ENCODE measurements at places on chromosomes 7 and 10.

GRCh38 chr7:55574051-55574717 lies 1.9 kb upstream of the VOPP1 start:
- DNase-seq = no peak

DNA sequence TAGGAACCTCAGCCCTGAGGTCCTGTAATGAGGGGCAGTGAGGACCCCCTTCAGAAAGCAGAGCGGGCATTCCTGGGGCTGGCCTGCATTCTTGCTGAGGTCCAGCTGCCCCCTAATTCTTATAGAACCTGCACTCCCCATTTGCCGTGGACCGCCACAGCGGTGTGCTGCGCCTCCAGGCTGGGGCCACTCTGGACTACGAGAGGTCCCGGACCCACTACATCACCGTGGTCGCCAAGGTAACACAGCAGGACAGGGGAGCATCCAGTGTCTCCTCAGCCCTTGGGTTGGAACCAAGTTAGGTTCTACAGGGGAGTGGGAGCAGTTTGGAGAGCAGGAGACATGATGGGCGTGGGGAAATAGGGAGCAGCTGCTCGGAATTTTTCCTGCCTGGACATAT lies 7.3 kb downstream of the CDHR1 start:
- no peak for DNase-seq

GRCh38 chr7:119900996-119901672 lies 371.8 kb upstream of the KCND2 start:
- no peak for DNase-seq

DNA sequence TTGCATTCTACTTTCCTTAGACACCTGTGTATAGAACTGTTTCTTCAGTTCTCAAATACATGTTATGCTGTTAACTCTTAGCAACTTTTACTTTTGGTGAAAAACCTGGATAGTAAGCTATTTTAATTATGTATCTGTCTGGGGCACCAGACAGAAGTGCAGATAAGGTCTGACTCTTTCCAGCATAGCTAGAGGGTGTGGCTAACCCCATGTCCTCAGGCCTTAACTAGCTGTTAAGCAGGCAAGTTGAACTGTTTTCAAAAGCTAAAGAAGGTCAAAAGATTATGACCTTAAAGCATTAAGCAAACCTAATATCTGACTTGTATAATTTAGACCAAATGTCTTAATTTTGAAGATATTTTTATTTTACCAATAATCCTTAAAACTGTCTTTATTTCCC lies 45.1 kb upstream of the INHBA start:
- no peak for DNase-seq

DNA sequence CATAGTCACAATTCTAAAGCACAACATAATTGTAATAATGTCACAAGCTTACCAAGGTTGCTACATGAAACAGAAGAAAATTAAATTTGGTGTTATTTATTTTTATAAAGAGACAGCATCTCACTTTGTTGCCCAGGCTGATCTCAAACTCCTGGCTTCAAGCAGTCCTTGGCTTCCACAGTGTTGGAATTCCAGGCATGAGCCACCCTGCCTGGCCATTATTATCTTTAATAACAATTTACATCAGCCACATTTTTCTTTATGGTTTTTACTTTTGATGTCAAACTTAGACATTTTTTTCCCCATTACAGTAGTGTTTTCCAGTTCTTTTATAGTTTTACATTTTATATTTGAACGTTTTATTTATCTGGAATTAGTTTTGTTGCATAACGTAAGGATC lies 46.7 kb downstream of the BMPR1A start:
- DNase-seq = no peak

DNA sequence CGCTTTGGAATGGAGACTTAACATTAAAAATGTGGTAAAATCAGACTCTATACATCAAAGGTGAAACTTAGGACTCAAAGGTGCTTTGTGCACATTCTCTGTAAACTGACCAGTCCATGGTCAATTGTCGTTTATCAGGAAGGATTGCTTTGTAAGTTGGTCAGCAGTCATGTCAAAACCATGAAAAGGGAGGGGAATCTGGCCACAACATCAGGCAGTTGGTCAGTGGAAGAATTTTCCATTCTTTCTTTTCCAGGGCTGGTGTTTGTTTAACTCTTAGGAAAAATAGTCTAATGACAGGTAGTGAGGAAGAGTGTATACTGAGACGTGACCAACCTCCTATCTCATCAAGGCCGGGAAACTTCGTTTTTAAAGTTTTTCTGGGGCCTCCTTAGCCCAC lies 226.5 kb downstream of the ADK start:
- no peak for DNase-seq

- no peak for DNase-seq
These were observed 68.5 kb upstream of the SEMA3A start for GRCh38 chr7:84263106-84263505.

DNA sequence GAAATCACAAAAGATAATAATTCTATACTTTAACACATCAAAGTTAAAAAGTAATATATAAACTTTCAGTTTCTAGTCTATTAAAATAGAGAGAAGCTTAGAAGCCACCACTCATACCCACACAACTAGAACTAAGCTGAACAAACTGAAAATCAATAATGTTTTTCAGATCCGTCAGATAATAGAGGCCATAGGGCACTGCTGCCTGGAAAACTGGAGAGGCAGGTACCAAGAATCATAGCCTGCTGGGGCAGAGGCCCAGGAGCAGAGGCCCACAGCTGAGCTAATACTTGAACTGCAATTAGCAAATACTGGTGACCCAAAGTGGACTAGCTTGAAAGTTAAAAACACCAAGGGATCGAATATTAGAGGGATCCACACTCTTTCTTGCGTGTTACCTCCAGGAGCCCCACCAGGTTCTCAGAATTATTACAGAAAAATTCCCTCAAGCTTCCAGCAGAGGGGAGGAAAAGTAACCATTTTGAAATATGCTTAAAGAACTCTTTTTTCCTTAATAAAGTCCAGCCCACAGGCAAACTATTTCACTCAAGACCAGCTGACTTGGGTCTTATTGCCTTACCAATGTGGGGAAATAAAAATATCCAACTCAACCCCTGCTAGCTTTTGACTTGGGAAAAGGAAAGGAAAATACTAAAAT lies 774.1 kb upstream of the IGFBP3 start:
- DNase-seq = no peak

GRCh38 chr7:92075455-92076158 lies 58.7 kb downstream of the CYP51A1 start:
- no peak for DNase-seq

GRCh38 chr10:78507510-78508160 lies 474.0 kb downstream of the RPS24 start:
- no peak for DNase-seq

- DNase-seq = no peak
These were observed 10.0 kb downstream of the CAV1 start for GRCh38 chr7:116534790-116535189.

- DNase-seq = no peak
These were observed 33.1 kb upstream of the TMEM26 start for GRCh38 chr10:61486251-61486650.

GRCh38 chr10:44427479-44427878 lies 42.6 kb upstream of the CXCL12 start:
- DNase-seq = no peak

All from activated CD4-positive, alpha-beta T cell treated with anti-CD3 and anti-CD28 coated beads, Interleukin-2, amount 50 U/mL, for 4 hours (primary cell).